ENCODE measurements at places on chromosomes 16 and 17.

- peak; percentile 64 for DNase-seq
Observed at GRCh38 chr16:27154705-27155521, 48.4 kb upstream of the KDM8 start.

DNA sequence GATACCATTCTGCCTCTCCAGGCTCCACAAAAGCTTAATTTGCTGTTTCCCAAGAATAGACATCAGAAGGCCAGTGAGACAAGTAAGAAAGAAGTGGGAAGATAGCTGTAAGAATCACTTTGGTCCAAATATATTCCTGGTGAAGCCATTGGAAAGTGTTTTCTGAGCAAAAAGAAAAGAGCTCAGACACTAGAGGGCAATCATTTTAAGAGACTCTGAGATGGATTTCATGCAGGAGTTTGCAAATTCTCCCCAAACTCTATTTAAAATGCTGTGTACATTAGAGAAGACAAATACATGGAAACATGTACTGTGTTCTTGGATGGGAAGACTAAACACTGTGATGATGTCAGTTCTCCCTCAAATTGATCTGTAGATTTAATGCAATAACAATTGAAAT, 8.0 kb upstream of the SLC6A2 start:
- DNase-seq, result no peak

DNA sequence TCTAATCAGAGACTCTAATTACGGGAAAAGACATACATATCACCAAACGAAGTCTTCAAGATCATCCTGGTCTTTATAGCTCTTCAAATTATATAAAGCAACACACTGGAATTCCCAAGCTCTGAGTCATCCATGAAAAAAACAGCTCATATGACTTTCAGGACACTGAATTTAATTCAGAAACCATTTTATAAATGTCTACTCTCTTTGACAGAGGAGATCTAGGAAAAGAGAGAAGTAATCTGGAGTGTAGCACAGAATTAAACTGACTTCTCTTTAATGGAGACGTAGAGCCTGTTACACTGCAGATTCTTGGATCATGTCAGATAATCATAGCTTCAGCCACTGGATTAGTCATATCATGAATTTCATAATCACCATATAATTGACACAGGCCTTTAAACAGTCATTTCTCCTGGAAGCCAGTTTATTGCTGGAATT, 86.8 kb upstream of the WSB1 start:
- no peak for DNase-seq

GRCh38 chr16:63808730-63809129, 1313.1 kb downstream of the CDH11 start:
- DNase-seq, result no peak

DNA sequence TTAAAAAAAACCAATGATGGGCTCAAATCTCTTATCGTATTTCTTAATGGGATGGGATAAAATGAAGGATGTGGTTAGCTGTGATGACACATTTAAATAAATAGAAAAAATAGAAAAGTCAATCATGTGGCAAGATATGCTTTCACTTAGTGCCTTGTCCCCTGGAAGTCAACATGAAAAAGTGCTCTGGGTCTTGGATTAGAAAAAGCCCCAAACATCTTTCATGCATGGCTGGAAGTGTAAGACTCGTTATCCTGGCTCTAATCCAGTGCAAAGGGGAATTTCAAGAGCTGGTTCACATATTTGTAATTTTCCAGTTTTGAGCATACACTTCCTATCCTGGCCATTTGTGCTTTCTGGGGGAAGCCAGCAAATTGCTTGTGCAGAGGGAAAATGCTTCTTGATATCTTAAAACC, 160.9 kb downstream of the MAP2K6 start:
- DNase-seq, result no peak

- no peak for DNase-seq
Observed at GRCh38 chr17:42562388-42563142, 617 bp downstream of the COASY start.

- DNase-seq, result peak; percentile 68
Observed at GRCh38 chr17:8163978-8164814, 1.4 kb upstream of the VAMP2 start.

Measured in activated naive CD4-positive, alpha-beta T cell treated with anti-CD3 and anti-CD28 coated beads, Interleukin-2, amount 50 U/mL, for 72 hours (primary cell).